Mesenchymal stem cell (in vitro differentiated cells and primary cell): ENCODE measurements at places on chromosomes 1 and 21.

DNA sequence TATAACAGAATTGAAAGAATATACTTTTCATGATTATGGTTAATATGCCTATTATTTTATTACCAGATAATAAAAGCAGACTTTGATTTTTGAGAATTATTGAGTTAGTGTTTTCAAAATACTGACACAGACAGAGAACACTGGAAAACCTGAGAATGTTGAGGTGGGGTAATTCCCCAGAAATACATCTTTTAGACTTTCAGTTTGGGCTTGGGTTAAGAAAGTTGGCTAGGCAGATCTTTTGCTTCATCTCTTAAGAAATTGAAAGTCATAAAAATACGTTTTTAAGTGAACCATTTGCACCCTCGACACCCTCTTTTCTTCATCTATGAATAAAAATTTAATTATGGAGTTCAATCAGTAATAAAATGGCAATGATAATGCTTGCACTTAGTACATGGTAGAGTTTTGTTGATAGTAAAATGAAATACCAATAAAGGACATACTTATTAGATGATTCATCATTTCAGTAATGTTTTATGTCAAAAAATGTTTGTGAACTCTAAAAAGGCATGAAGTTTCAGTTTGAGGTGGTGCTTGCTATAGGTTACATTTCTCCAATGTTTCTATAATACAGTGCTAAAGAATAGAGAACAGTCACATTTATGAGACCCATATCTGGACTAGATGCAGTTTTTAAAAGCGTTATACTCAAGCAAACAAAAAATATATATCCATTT lies 1.9 kb upstream of the SAMSN1 start:
- DNase-seq: no peak

DNA sequence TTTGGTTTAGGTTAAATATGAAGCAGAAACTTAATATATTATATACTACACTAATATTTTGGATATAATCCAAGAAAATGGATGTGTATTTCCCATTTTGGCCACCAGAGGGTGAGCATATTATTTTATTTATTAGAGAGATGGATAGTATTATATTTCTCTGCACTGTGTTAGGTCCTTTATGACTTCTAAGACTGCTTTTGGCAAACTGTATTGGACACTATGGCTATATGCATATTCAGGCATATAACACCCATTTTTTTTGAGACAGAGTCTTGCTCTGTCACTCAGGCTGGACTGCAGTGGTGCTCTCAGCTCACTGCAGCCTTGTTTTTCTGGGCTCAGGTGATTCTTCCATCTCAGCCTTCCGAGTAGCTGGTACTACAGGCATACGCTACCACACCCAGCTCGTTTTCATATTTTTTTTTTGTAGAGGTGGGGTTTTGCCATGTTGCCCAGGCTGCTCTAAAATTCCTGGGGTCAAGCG lies 17.8 kb upstream of the PGM1 start:
- peak; percentile 45 for DNase-seq

- no peak for DNase-seq
Observed at GRCh38 chr1:151862604-151863003, 9.1 kb upstream of the THEM5 start.

DNA sequence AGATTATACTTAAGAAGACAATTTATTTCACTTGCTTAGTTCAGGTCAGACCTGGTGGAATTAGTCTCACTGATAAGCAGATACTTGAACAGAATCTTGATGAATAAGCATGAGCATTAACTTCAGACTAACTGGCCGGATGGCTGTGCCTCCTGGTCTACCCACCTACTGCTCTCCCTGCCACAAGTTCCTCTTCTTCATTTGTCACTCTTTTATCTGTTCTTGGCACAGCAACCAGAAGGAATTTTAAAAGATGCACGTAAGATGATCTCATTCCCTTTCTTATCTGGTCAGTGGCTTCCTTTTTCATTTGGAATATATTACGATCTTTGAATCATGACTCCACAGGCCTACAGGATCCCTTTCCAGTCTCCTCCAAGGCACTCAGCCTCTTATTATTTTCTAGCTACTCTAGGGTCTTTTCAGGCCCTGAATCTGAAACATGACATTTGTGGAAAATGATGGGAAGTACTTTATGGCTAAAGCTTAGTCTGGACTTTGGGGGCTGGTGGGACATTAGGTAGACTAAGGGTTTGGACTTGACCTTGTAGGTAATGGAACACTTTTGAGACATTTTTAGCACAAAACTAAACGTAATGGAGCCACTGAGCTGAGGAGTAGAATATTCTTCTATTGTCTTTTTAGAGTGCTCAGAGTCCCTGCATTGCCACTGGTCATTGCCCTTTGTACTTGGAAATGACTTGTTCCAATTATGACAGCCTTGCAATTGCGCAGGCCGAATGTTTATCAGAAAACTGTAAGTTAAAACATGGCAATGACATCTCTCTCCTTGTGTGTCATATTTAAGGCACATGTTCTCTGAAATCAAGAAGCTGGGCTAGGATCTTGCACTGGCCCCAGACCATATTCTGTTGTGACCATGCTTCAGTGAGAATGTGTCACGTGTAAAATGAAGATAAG lies 16.0 kb downstream of the ST6GALNAC3 start:
- no peak for DNase-seq

- DNase-seq: peak; percentile 52
Observed at GRCh38 chr1:83860490-83861221, 138.3 kb downstream of the TTLL7 start.

GRCh38 chr21:45530423-45531113 lies 11.7 kb downstream of the SLC19A1 start:
- no peak for DNase-seq
